ENCODE measurements at places on chromosomes 6 and 20.

DNA sequence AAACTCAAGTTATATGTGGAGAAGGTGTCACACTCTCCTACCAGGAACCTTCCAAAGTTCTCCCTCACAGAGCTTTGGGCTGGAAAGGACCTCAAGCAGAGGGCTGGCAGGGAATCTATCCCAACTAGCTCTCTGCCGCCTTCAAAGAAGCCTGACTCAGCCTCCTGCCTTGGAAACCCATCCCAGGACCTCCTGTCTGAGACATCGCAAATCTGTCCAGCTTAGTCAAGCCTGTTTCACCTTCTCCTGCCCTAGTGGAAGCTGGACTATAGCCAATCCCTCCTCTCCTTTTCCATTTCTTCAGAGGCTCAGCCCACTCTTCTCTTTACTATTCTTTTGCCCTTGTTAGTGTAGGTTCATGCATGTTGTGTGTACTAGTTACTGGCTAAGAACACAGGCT lies 48.2 kb upstream of the FOXP4 start:
- DNase-seq, result no peak

DNA sequence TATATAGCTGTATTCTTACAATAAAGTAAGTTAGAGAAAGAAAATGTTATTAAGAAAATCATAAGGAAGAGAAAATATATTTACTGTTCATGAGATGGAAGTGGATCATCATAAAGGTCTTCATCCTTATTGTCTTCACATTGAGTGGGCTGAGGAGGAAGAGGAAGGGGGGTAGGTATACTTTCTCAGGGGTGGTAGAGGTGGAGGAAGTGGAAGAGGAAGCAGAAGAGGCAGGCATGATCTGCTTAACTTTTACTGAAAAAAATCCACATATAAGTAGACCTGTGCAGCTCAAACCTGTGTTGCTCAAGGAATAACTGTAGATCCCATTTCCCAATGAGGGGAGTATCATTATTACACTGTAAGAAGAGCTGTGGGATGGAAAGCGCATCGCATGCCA lies 714.2 kb downstream of the KIF16B start:
- DNase-seq, result no peak

DNA sequence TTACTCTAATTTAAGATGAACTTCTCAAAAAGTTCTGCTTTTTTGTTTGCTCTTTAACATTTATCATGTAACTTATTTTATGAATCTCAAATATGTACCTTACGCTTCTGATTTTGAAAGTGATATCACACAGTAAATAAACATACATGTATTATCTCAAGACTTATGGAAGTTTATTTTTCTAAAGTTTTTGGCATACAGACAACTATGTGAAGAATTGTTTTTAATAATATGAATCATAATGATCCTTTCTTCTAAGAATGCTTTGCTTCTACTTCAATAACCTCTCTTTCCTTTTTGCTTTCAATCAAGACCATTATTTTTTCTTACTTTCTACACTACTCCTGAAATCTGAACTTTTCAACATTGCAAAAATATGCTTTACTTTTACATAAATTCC lies 816.4 kb downstream of the EYS start:
- DNase-seq, result no peak

DNA sequence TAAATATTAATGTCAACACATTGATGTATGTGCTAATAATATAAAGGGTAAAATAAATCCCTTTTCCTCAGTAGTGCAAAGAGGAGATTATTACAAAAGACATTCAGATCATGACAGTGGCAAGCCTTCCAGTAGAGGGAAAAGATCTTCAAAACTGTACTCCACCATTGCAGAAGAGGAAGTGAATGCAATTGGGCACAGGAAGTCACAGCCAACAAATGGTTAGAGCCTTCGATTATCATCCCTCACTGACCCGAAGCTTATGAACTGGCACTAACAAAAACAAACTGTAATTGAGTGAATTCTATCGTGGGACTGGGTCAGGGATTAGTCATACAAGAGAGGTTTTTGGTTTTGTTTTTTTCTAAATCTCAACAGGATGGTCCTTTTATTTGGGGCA lies 39.3 kb upstream of the SCGN start:
- DNase-seq, result no peak

GRCh38 chr20:22841846-22842245 lies 193.3 kb upstream of the SSTR4 start:
- no peak for DNase-seq

DNA sequence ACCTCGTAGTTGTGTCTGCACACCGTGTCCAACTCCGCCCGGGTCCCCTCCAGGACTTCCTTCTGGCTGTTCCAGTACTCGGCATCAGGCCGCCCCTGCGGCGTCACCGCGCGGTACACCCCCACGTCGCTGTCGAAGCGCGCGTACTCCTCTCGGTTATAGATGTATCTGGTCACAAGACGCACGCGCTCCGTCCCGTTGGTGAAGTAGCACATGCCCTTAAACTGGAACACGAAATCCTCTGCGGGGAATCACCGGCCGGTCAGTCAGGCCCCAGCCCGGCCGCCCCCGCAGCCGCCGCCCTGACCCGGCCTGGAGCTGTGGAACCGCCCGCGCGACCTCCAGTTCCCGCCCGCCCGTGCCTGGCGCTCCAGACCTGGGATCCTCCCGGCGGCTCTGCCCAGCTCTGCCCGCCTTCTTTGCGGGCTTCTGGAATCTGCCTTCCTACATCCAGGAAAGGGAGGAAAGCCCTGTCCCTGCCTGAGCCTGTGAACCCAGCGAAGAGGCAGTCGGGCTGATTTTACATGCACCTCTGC lies 1.6 kb downstream of the HLA-DQB1 start:
- DNase-seq, result no peak

GRCh38 chr6:68013780-68014515 lies 621.1 kb upstream of the ADGRB3 start:
- no peak for DNase-seq

GRCh38 chr20:15248618-15249395 lies 911.4 kb upstream of the FLRT3 start:
- no peak for DNase-seq

DNA sequence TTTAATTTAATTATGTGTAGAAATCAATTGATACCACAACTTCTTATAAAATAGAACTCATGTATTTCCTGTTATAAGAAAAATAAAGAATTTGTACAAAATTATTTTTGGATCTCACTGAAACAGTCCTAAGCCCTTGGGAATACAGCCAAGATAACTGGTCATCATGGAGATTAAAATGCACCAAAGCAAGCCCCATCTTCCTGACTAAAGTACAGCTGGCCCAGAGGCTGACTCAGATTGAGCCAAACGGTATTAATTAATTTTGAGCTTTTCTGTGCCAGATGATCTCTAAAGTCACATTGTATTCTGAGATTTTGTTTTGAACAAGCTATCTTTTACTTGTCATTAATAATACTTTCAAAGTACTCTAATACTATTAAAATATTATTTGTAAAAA lies 978.5 kb downstream of the TBC1D32 start:
- DNase-seq, result no peak

- DNase-seq, result no peak
Measured at GRCh38 chr6:140774080-140774505, 1358.6 kb upstream of the GJE1 start.

GRCh38 chr20:59508729-59509128 lies 95.6 kb upstream of the PHACTR3 start:
- no peak for DNase-seq

GRCh38 chr6:108564178-108564577 lies 3.5 kb downstream of the FOXO3 start:
- DNase-seq, result no peak

- DNase-seq, result no peak
Measured at GRCh38 chr20:49388744-49389143, 93.7 kb downstream of the KCNB1 start.

- no peak for DNase-seq
Measured at GRCh38 chr20:46708172-46708860, 1.1 kb upstream of the SLC2A10 start.

DNA sequence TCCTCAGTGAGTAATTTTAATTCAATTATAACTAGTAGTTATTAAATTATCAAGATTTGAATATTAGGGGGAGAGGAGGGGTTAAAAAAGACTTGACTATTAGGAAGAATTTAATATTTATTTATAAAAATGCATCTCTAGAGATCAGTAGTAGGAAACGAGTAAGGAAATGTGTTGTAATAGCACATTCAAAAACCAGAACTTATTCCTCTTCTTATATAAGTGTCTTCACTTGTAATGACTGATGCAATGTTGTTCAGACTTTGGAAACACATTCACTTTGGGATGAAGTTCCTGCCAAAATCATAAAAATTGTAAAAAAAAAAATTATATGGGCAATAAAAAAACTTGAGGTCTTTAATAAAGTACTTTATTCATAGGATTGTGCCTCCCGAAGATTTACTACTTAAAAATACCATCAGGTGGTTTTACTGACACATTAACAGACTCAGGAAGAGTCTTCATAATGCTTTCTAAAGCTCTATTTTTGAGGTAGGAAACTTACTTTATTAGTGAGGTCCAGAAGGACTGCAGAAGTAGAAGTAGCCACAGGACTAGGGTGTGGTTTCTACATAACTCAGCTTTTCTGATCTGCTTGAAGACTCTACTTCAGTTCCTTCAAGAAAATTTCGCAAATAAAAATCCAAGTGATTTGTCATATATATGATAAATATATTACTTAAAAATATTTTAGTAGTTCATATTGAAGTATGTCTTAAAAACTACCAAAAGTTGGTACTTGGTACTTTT lies 59.8 kb downstream of the CCDC170 start:
- DNase-seq, result no peak

DNA sequence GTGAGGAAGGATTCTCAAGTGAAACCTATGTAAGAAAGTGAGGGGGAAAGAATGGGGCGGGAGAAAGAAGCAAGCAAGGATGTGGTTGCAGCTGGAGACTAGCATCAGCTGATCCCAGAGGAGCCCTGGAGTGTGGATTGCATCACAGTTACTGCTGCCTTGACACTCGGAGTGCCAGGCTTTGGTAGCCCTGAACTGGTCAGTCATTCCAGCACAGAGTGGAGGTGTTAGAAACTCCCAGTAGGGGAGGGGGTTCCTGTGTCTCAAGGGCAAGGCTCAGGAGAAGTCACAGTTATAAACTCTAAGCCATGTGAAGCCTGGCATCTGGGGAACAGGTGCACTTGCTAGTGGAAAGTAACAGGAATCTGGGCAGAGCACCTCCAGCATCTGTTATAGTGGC lies 23.5 kb downstream of the SNAP25 start:
- no peak for DNase-seq

GRCh38 chr6:74891349-74891831 lies 314.5 kb downstream of the COL12A1 start:
- DNase-seq, result no peak

DNA sequence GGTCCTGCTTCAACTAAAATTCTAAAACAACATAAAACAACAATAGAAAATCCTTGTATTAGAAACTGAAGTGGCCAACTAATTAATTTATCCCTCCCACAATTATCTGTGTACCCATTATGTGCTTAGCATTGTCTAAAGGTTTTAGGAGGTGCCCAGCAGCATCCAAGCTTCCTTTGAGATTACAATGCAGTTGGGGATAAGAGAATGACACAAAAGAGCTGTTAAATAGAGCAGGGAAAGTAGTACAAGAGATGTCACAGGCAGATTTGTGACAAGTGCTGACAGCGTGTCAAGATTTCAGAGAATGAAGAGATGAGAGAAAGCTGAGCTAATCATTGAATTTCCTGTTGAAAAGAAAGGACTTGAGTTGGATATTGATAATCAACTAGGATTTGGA lies 204.8 kb downstream of the OTOR start:
- no peak for DNase-seq
